ENCODE measurements at places on chromosomes 6 and 20. TPM values are rescaled to one million over a fixed set of nuclear protein-coding genes. Genes with fewer than 3 reads are reported as not detected.

The LZTS3 gene
- 6.1 TPM for total RNA-seq

DNA sequence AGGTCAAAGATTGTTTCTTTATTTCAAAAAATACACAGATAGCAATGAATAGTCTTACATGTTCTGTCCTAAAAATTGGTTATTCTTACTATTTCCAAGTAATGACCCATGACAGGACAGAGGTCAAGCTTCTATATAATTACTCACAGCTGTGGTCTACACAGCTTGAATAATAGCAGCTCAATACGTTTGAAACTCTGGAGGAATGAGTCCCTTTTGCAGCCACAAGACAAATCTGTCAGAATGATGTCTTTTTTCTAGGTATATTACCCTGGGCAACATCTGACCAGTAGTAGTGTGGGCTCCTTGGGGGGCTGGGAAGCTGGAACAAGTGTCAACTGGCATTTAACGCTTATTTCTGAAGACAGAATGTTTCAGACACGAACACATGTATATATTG, 84.9 kb upstream of the HTR1B start:
- no peak for DNase-seq

The SLC17A3 gene
- total RNA-seq, result 0.23 TPM

DNA sequence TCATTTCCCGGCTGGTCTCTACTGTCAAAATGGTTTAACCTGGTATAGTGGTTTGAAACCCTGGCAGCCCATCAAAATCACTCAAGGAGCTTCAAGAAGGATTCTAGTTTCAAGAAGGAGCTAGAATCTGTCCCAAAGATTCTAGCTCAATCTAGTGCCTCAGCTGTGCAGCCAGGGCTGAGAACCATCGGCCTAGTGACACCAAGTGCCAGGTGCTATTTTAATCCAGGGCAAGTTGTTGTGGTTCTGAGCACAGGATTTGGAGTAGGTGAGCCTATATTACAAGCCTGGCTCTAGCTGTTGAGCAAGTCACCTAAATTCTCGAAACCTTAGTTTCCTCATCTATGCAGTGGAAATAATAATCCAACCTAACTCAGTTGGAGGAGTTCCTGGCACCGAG, 3.7 kb downstream of the MOCS1 start:
- no peak for DNase-seq

DNA sequence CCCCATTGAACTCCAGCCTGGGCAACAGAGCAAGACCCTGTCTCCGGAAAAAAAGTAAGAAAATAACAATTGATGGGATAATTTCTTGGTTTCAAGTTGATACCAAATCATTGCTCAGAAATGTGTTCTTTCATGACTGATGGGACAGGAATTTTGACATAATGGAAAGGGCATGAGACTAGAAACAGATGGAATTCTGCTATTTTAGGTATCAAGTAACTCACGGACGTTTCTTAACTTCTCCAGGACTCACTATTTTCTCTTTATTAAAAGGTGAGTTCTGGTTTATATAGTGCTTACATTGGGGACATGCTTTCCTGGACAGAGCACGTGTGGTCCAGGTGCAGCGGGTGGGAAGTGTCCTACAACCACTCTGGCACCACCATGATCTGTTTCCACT, 6.0 kb upstream of the DSP start:
- no peak for DNase-seq

DNA sequence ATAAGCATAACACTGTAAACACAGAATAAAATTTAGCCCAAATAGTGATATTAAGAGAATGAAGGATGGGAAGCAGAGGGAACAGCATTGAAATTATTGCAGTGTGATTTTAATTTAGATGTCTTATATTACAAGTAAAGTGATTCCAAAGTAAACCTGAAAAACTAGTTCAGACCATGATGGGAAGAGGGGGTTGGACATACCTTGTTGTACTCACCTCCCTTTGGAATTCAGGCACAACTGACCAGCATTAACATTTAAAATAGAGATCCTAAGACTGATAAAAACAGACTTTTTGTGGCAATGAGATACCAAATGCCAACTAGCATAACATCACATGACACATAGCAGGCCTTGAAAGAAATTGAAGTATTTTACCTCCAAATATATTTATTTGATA, 262.6 kb upstream of the PRND start:
- DNase-seq, result no peak

The LY6G6C gene
- total RNA-seq, result 0.28 TPM

The BTN1A1 gene
- 1.4 TPM for total RNA-seq

GRCh38 chr6:170107606-170108222, 183.2 kb downstream of the DLL1 start:
- no peak for DNase-seq

GRCh38 chr6:116326996-116327395, 43.8 kb upstream of the DSE start:
- DNase-seq, result no peak

The C20orf173 gene
- not detected for total RNA-seq

- no peak for DNase-seq
Measured at GRCh38 chr20:21498635-21499034, 15.2 kb downstream of the NKX2-2 start.

The DYNLRB1 gene
- total RNA-seq, result 96.8 TPM

- DNase-seq, result no peak
Measured at GRCh38 chr6:42831237-42831636, 48.2 kb upstream of the RPL7L1 start.

- DNase-seq, result no peak
Measured at GRCh38 chr6:168116438-168116974, 37.5 kb upstream of the FRMD1 start.

The SCGN gene
- 0.85 TPM for total RNA-seq

The CST1 gene
- total RNA-seq, result 130 TPM

- DNase-seq, result no peak
Measured at GRCh38 chr6:108211671-108212070, 45.8 kb downstream of the NR2E1 start.

Data from endothelial cell (in vitro differentiated cells).